Activated CD4-positive, alpha-beta memory T cell treated with anti-CD3 and anti-CD28 coated beads, Interleukin-2, amount 10 ng/mL, durations not matched to agents 7 days and 5 days (primary cell): ENCODE measurements at places on chromosomes 2 and 18. TPM values are rescaled to one million over a fixed set of nuclear protein-coding genes. Genes with fewer than 3 reads are reported as not detected.

C2orf92 gene
- total RNA-seq: 9.8 TPM

ACTR1B gene
- 97.3 TPM for total RNA-seq

RALB gene
- 59.2 TPM for total RNA-seq

CLEC4F gene
- total RNA-seq: not detected

NCKAP5 gene
- not detected for total RNA-seq
